ENCODE measurements at places on chromosomes 13 and 19.

- DNase-seq: no peak
Observed at GRCh38 chr19:37948362-37948761, 41.4 kb downstream of the SIPA1L3 start.

DNA sequence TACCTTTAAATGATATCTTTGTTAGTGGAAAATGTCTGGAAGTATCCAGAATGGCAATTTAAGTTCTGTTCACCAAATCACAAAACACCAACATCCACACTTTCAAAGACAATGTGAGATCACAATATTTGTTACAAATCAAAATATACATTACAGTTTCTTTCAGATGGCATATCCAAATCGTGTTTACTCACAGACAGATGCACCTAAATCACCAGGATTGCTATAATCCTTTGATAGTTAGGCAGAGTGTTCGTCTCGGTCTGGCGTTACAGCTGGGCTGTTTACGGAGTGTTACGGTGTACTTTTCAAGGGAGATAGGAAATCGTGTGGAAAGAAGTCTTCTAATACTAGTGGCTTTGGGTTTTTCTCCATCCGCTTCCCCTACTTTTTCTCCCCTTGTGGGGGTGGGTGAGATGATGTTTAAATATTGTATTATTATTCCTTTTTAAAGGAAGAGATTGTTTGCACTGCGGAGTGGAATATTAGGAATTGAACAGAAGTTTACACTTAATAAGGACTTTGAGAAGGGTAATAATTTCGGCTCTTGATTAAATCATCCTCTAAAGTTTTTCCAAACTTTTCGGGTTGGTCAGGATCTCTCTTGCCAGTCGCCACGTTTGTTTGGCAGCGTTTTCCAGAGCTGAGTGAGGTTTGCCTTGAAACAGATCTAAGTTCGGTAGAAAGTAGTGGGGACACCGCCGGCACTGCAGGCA, 1.8 kb downstream of the MAB21L1 start:
- peak; percentile 2 for DNase-seq

- no peak for DNase-seq
Observed at GRCh38 chr19:13089139-13089856, 13.4 kb downstream of the LYL1 start.

DNA sequence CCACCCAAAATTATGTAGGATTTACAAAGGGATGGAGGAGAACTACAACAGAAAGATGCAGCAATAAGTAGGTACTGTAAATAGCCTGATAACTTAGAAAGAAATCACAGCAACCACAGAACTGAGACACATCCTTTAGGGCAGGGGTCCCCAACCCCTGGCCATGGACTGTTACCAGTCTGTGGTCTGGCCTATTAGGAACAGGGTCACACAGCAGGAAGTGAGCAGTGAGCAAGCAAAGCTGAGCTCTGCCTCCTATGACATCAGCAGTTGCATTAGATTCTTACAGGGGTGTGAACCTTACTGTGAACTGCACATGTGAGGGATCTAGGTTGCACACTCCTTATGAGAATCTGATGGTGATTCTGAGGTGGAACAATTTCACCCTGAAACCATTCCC, 997.6 kb downstream of the DIAPH3 start:
- no peak for DNase-seq

DNA sequence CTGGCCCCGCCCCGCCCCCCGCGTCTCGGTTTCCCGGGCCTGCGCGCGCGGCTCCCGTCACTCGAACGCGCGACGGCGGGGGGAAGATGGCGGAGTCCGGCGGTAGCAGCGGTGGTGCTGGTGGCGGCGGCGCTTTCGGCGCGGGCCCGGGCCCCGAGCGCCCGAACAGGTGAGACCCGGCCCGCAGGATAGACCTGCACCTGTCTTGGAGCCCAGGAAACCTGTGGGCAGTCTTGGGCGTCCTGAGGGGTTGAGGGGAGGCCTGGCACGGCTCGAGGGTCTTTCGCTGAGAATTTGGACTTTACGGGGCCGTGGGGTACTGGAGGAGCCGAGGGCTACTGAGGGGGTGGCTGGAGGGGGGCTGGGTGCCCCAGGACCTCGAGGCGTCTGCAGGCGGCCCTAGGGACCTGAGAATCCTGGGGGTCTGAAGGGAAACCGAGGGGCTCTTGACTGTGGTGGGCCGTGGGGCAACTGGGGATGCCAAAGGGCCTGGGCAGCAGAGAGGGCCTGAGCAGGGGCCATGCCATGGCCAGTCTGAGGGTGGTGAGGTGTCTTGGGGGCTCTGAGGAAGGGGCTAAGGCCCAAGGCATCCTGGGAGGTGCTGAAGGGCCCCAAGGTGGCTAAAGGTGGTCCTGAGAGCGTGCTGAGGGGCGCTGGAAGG, at the start of gene KLHL26:
KLHL26 (plus strand) TSS at position 60 of the 661 bp plus-strand sequence; CDS start at position 87, 27 bp downstream.
- DNase-seq: no peak

DNA sequence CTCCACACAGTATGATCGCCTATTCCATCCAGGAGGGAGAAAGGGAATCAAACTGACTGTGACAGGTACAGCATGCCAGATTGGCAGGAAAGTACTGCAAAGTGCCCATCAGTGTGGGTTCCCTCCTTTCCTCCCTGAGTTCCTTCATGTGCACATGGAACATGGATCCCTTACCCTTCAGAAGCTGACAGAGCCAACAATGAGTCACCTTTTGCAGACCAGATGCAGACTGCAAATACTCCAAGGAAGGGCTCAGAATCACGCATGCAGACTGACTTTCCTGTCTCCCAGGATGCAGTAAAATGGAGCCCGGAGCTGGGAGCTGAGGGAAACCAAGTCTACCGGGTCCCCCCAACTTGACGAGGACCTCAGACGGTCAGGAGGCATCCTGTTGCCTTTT, 41.8 kb downstream of the SACS start:
- DNase-seq: no peak

DNA sequence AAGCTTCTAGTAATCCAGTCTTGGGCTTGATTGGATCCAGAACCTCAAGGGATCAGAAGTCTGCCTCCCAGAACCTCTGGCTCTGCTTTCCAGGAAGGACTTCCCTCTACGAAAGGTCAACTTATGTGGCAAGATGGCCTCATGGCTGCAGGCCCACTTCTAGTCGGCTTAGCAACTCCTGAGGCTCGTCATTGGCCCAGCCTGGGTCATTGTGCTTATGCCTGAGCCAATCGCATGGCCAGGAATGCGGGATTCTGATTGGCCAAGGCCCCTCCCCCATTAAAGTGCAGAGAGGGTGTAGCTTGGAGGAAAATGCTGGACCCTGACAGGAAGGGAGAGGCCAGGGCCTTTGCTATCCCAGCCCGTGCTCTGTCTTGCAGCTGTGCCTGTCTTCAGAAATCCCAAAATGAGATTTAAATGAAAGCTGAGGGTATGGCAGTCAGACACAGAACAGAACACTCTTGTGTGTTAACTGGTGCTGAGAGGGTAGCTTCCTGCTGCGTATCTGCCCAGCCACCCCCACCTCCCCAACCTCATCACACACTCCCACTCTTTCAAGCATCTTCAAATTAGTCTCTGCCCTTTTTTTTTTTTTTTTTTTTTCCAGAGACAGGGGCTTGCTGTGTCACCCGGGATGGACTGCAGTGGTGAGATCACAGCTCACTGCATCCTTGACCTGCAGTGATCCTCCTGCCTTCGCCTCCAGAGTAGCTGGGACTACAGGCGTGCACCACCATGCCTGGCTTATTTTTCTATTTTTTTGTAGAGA, 5.5 kb upstream of the CCNE1 start:
- DNase-seq: no peak

GRCh38 chr13:67299751-67300150, 69.6 kb upstream of the PCDH9 start:
- no peak for DNase-seq

DNA sequence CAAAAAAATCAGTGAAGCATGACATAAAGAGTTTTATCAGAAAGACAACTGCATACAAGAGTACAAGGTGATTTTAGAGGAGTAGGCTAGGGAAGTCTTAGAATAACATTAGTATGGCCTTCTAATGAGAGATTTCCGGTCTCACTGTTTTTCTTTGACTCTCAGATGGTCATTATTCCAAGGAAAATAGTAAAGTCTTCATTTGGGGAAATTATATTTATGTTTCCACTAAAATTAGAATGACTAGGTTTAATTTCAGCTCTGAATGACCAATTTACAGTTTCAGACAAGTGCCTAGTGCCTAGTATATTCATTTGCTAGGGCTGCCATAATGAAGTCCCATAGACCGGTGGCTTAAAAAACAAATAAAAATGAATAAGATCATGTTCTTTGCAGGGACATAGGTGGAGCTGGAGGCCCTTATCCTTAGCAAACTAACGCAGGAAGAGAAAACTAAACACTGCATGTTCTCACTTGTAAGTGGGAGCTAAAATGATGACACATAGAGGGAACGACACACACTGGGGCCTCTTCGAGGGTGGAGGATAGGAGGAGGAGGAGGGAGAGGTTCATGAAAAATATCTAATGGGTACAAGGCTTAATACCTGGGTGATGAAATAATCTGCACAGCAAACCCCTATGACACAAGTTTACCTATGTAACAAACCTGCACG, 303.1 kb downstream of the PCDH9 start:
- no peak for DNase-seq

DNA sequence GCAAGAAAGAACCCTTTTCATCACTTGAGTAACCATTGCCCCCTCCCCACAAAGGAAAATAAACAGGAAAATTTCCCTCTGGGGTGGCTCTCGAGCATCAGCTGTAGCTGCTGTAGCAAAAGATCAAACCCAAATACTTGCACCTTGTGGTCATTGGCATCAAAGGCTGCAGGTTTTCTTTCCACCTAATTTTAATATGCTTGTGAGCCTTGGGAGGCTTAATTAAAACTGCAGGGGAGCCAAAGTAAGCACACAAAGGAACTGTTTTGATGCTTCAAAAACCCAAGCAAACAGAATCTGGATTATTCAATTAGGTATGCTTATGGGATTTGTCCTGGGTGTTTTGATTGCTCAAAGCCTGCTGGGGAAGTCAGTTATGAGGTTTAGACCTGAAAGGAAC, 119.5 kb downstream of the SHISA2 start:
- DNase-seq: no peak

GRCh38 chr13:113452942-113453901, at the start of gene ADPRHL1:
TSS of gene ADPRHL1 (minus strand) at chr13:113453488. CDS start at chr13:113453437, 51 bp downstream.
- DNase-seq: peak; percentile 42

GRCh38 chr19:2495130-2495641, 19.3 kb downstream of the GADD45B start:
- no peak for DNase-seq

DNA sequence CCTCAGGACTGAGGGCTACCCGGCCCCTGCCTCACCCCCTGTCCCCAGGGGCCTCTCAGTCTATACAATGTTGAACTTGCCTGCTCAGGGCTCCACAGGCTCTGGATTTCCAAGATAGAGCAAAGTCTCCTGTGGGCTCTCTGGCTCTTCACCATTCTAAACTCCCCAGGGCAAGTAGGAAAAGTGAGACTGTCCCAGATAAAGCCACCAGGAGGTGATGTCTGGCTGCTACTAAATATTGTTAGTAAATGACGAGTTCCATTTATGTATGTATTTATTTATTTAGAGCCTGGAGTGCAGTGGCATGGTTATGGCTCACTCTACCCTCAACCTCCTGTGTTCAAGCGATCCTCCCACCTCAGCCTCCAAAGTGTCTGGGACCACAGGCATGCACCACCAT, 73.6 kb upstream of the SIAH3 start:
- no peak for DNase-seq

- peak; percentile 42 for DNase-seq
Observed at GRCh38 chr19:18495204-18495911, 26.5 kb downstream of the ELL start.

GRCh38 chr13:108270442-108270841, 924 bp downstream of the TNFSF13B start:
- no peak for DNase-seq
